ENCODE measurements at places on chromosomes 3 and 15. TPM values are rescaled to one million over a fixed set of nuclear protein-coding genes. Genes with fewer than 3 reads are reported as not detected.

DNA sequence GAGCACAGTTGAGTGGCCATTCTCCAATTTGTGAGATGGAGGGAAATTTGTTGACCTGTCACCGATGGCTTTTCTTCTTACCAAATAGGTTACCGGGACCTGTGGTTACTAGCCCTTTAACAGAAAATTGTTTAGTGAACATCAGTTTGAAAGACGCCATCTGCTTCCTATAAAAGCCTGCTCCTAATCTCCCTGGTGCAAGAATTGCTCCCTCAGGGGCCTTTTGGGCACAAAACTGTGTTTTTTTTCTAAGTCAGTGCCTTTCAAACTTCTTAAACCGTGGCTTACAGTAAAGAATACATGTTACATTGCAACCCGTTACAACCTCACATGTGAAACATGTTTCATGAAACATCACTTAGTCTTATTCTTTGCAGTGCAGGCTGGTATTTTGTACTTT lies 15.0 kb downstream of the CACNA2D3 start:
- no peak for DNase-seq

- no peak for DNase-seq
Observed at GRCh38 chr3:58101499-58102389, 93.5 kb downstream of the FLNB start.

DNA sequence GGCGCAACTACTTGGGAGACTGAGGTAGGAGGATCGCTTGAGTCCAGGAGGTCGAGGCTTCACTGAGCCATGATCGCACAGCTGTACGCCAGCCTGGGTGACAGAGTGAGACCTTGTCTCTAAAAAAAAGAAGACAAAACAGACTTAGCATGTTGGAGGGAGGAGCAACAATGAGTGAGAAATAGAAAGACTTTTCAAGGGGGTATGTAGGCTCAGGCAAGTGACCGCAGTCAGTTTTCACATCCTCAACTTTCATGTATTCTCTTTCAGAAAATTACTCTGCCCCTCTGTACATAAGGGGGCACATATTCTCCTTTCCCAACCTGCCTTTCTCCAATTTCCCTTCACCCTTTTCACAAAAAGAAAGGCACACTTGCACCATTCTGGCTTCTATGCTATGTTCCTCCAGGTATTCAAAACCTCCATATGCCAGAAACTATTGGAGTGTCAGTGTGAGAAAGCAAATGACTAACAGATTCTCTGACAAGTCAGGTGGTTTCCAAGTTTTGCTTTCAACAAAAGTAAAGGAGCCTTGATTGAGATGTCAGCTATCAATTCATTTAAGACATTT lies 7.6 kb downstream of the NSUN3 start:
- no peak for DNase-seq

- DNase-seq, result peak; percentile 70
Observed at GRCh38 chr3:36380221-36381031, at the start of gene STAC. Gene STAC, plus strand, starts transcription at chr3:36380504. Its CDS starts 140 bp downstream, at chr3:36380644.

DNA sequence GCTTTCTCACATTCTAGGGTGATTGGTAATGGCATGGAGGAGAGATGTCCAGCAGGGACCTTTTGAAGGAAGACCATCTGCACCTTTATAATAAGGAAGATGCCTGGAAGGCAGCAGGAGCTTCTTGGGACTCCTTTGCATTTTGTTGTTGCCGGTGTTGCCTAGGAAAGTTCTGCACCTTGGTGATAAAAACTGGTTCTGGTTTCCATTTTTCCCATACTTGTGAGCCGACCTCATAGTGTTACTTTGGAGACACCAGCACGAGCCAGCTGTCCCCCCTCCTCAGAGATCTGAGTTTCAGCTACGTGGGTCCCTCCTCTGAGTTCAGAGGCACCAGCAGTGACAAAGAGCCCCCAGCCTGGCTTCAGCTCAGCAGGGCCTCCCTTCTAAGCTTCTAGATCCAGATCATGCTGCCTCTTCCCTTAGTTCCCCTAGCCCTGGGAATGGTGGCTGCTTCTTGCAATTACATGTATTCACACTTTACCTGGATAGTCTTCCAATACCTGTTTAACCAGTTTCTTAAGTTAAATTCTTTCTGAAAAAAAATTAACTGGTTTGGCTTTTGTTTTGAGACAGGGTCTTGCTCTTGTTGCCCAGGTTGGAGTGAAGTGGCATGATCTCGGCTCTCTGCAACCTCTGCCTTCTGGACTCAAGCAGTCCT lies 18.0 kb upstream of the FSTL1 start:
- DNase-seq, result no peak

- no peak for DNase-seq
Observed at GRCh38 chr3:49339581-49339940, 292 bp downstream of the USP4 start.

DNA sequence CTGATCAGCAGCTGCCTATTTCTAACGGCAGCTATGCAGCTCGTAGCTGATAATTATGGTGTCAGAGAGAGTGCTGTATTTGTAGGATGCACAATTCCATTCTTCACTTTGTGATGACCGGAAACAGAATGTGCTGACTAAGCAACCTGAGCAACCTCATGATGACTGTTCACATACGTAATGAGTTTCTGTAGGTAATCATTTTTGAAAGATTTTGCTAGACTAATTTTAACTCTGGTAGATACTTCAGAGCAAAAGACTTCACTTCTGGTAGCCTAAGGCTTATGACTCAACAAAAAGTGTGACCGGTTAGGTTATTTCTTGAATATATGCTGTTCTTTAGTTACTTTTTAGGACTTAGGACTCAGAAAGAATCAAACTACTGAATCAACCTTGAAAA lies 567.7 kb downstream of the NAALADL2 start:
- DNase-seq, result no peak

ZIC1 gene
- total RNA-seq, result not detected
